Cardiac fibroblast (primary cell): ENCODE measurements at places on chromosomes 7 and 10.
A peak's percentile ranks its signal among the peaks of the same experiment; 100 is the strongest.

GRCh38 chr10:33521062-33521461, 186.6 kb upstream of the NRP1 start:
- DNase-seq: peak; percentile 11

DNA sequence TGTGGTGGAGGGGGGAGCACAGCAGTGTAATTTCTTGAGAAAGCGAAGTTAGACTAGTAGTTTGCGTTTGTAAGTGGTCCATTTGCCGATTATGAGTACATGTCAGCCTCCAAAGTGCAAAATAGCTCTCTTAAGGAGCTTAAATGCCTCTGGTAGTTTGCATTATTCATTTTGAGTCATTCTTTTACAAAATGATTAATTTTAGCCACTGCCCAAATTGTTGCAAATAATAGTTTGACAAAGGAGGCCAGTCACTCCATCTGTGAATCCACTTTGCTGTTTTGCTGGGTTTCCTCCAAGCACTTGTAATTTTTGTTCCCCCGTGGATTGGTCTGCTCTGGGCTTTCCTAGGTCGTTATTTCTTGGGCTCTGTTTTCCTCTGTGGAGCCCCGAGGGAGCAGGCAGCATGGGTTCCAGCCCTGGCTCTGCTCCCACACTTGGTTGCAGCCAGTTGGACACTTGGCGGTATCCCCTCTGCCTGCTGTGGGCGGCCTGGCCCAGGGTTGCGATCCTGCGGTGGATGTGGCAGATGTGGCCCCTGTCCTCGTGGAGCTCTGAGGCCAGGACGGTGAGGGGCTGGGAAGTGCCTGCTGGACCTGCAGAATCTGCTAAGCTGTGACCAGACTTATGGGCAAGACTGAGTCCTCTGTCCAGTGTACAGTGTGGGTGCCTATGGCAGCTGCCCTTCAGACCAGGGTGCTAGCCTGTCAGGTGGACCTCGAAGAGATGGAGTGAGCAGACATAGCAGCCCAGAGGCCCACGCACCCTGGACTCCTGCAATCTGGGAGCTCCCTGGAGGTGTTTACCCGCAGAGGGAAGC, 129.1 kb upstream of the BTBD16 start:
- DNase-seq: no peak

- peak; percentile 45 for DNase-seq
Observed at GRCh38 chr7:96169439-96169838, 152.5 kb downstream of the SLC25A13 start.

- DNase-seq: no peak
Observed at GRCh38 chr10:49689882-49690510, 10.5 kb downstream of the C10orf53 start.

DNA sequence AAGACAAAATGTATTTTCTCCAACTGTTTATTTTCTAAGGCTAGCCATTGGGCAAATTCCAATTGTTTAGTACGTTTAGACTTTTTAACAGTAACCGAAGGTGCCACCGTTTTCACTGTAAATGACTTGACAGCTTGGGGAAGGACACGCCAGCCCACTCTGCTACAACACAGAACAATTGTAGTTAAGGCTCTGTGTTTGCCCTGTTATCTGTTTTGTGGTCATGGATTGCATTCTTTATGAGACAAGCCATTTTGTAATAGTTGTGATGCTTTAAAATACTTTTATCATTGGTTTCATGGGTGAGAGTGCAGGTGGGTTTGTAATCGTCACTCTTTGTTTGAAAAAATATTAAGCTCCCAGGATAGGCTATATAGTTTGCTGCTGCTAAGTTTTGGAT, 6.6 kb upstream of the PITRM1 start:
- no peak for DNase-seq

- DNase-seq: peak; percentile 60
Observed at GRCh38 chr7:79091661-79092060, 361.8 kb downstream of the MAGI2 start.

- peak; percentile 95 for DNase-seq
Observed at GRCh38 chr10:21372651-21373410, 152.7 kb downstream of the SKIDA1 start.

DNA sequence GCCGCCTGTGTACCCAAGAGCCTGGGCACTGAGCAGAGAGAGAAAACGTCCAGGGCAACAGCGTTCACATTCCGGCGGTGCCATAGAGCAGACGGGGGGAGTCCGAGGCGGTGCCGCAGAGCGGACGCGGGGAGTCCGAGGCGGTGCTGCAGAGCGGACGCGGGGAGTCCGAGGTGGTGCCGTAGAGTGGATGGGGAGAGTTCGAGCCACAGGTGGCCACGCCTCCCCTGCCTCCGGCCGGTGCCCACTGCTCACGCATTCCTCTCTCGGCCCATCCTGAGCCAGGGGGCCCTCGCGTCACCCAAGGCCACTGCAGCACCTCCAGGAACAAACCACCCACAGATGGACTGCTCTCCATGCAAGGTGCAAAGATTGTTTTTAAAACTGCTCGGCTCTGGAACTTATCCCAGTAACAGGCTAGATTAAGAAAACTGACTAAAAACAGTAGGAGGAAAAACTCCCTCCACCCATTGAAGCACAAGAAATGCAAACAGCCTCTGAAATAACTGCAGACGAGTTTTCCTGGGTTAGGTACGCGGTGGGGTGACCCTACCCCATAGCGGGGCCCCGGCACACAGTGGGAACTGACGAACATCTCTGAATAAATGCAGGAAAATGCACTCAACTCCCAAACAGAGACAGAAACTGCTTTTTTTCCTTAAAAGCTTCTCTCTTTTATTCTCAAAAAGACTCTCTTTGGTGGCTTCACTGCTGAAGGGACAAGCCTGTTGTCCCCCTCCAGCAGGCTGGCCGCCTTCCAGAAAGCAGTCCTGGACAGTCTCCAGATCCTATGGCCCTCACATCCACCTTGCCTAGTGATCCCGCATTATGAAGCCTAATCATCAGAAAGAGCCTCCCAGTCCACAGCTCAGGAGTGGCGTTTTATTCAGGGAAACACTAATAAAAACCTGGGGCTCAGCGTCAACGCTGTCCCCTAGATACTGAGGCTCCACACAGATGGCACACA, 55.9 kb downstream of the DIP2C start:
- DNase-seq: no peak
